Jurkat, Clone E6-1 (cell line): ENCODE measurements at places on chromosomes 5 and 9.

GRCh38 chr9:75092766-75093165, 4.5 kb downstream of the OSTF1 start:
- DNase-seq, result no peak

- no peak for DNase-seq
These were observed 357.5 kb downstream of the CAAP1 start for GRCh38 chr9:26535151-26535550.

DNA sequence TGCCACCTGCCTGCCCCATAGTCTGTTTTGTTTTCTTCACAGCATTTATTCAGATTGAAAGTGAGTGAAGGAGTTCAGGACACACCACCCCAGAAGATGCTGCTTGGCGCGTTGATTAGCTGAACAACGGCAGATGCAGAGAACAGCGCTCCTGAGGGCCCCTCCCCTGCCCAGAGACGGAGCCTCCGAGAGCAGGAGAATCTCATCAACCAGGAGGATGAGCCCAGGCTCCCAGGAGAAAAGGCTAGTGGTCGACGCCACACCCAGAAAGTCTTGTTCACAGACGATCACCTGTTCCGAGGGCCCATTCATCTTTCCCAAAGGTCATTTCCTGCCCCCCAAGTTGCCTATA, 180.4 kb upstream of the PPP1R26 start:
- DNase-seq, result no peak

- DNase-seq, result no peak
These were observed at the start of gene TOR4A for GRCh38 chr9:137277329-137278041. TOR4A (plus strand) TSS chr9:137277726; CDS start chr9:137278690, 964 bp downstream.

DNA sequence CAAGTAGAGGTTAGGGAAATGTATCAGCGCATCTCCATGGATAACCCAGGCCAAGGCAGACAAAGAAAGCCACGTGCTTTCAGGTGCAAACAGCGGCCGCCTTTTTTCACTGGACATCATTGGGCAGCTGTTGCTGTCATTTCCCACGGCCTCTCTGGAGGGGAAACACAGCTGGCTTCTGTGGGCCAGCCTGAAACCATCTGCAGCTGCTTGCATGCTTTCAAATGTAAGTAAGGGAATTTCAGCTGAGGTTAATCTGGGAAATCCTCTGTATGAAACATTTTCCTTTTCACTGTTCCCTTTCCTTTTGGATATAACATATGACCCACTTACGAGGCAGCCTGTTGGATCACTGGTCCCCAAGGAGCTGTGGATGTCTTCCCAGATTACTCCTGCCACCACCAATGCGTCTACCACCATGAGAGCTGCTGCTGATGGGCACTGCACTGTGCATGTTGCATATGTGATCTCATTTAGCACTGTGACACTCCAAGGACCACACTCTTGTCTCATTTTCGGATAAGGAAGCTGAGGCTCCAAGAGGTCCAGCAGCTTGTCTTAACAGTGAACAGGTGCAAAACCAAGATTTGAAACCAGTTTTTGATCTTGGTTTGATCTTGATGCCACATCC, 106.3 kb downstream of the C9orf152 start:
- DNase-seq, result peak; percentile 53

- no peak for DNase-seq
These were observed 50.1 kb upstream of the SIMC1 start for GRCh38 chr5:176188085-176188484.

GRCh38 chr5:17481378-17481777, 16.7 kb upstream of the TAF11L2 start:
- no peak for DNase-seq

GRCh38 chr9:38092200-38092524, 23.1 kb upstream of the SHB start:
- no peak for DNase-seq

DNA sequence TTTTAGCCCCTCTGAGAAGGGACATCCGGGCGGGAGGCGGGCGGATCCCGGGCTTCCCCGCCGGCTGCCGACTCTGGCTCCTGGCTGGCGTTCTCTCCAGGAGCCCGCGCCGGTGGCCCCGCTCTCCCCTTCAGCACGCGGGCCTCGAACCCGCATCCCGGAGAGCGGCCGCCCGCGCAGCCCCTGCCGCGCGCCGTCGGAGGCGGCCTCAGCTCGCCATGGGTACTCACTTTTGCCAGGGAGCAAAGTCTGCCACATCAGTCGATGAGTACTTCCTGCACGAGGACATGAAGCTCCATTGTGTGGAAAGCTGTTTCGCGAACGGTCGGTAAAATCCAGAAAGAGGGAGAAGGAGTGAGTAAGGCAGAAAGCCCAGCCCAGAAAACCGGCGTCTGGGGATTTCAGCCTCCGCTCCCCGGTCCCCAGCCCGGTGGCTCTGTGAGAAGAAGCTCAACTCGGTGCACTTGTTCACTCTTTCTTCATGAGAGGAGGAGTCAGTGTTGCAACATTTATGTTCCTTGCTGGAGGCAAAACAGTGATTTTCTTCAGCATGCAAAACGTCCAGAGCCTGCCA, at the start of gene PRLR:
TSS of gene PRLR (minus strand) at position 450 of the 574 bp plus-strand sequence. CDS start 140,867 bp downstream, outside the sequence.
- no peak for DNase-seq

- peak; percentile 10 for DNase-seq
These were observed 92.9 kb upstream of the GRHPR start for GRCh38 chr9:37329576-37329975.

DNA sequence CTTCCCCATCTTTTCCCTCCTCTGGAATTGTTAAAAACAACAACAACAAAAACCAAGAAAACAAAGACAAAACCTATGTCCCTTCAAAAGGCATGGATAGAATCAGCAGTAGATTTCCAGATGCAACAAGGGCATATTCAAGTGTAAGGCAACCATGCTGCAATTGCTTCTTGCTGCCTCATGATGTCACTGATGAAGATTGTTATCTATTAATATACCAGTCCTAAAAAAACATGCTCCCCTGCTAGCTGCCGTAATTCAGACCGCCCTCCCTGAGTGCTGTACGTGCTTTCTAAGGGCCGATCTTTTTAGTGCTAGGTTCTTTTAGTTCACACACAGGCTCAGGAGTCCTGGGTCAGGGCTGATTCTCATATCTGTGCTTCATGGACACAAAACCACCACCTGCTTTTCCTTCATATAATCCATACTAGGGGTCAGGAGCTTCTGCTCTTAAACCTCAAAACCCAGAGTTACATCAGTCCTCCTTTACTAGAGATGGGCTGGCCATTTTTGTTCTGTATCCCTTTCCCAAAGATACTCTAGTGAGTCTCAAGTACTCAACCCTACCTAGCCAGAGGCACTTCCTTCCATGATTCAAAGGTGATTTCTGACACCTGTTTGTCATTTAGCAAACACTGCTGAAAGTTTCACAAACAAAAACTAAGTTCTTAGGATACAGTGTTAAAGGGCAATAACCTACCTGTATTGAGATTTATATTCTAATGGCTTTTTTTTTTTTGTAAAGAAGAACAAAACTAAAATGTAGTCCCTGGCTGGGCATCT, 82.1 kb downstream of the GIN1 start:
- DNase-seq, result no peak

DNA sequence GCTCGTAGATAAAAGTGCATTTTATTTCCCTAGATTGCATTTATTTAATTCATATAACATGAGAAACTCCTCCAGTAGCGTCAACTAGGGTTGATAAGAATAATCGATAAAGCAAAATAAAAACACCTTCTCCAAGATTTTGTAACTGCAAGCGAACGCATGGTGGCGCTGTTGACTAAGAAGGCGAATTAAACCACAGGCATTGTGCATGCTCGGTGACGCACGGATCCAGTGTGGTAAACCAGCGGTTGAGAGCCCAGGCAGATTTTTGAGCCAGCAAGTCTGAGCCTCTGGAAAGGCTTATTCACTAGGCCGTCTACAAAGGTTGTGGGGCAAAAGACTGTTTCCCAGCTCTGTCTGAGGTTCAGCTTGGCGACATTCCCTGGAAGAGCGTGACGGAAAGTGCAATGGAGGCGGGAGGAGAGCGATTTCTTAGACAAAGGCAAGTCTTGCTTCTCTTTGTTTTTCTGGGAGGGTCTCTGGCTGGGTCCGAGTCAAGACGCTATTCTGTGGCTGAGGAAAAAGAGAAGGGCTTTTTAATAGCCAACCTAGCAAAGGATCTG, at the start of gene PCDHB3:
TSS of gene PCDHB3 (plus strand) at position 231 of the 563 bp plus-strand sequence. CDS start at position 408, 177 bp downstream.
- no peak for DNase-seq

DNA sequence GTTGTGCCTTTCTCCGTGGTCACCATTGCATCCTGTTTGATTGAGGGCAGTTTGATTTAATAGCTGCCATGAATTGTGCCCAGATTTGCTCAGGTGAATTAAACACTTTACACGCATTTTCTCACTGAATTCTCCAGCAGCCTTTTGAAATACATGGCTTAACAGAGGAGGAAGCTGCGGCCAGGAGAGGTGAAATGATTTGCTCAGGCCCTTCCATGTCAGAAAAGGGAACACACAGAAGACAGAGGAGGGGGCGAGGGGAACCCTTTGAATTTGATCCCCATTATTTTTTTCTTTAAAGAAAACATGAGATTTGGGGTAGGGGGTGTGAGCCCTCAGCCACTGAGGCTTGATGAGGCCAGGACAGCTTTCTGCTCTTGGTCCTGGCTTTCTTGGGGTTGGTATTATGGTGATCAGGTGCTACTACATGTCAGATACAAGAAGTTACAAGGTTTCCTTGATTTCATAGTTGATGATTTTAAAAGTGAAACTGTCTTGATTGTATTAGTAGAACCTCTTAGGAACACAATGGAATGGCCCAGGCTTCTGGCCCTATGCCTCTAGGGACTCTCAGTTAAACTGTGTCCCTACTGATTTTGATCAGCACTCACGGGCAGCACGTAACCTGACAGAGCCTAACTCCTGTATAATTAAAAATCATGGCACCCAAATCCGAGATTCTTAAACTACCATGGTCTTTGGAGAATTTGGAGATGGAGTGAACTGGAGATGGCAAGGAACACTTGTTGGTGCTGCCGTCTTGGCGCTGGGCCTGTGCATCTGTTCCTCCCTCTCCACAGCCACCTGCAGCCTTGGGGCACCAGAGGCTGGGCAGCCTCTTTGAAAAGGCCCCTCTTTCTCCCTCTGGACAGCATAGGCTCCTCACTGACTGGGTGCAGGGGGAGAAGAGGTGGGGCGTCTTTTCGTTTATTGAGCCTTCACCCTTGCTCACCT, 107.9 kb downstream of the TRIO start:
- DNase-seq, result no peak

DNA sequence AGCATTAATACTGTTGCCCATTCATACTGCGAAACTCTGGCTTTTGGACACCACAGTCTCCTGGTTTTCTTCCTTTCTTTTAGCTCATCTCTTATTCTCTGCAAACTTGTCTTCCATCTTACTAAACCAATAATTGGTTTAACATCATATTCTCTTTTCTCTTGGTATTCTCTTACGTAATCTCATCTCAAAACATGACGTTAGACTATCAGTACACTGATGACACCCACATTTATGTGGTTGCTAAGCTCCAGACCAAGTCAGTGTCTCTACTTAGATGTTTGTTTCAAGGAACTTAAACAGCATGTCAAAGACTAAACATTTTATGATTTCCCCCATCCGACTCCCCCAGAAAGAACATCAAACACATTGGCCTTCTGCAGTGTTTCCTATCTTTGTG, 2.1 kb downstream of the PRRC1 start:
- DNase-seq, result no peak

- no peak for DNase-seq
These were observed 33.0 kb upstream of the ARHGAP26 start for GRCh38 chr5:142737179-142737578.

DNA sequence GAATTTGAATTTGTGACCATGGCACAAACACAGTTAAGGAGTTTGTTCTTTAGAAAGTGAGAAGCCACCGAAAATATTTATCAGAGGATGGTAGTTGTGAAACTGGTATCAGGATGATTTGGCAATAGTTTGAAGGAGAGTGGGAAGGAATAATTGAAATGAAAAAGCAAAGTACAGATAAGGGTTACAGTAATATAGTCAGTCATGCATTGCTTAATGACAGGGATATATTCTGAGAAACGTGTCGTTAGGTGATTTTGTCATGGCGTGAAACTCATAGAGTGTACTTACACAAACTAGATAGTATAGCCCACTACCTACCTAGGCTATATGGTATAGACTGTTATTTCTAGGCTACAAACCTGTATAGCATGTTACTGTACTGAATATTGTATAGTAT, 84.2 kb downstream of the GPBP1 start:
- DNase-seq, result no peak

GRCh38 chr5:179235416-179236400, 109.6 kb downstream of the ADAMTS2 start:
- DNase-seq, result no peak

- DNase-seq, result no peak
These were observed 63.4 kb upstream of the SREK1 start for GRCh38 chr5:66080664-66081063.

DNA sequence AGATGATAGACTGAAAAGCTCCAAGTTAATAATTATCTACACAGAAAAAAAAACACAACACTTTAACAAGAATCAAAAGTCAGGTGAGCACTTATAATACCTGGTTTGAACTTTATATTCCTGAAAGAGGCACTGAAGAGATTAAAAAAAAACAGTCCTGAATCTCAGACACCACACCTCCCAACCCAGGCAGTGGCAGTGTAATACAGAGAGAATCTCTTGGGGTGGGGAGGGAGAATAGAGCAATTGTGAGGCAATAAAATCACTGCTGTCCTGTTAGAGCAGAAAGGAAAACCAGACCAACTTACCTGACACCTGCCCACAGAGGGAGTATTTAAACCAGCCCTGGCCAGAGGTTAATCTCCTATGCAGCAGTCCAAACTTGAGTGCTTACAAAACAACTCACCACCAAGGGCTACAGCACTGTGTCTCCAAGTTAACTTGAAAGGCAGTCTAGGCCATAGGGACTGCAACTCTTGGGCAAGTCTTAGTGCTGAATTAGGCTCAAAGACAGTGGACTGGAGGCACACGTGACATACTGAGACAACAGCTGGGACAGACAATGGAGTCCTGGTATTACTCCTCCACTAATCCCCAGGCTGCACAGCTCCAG, 54.2 kb downstream of the SLCO4C1 start:
- no peak for DNase-seq

DNA sequence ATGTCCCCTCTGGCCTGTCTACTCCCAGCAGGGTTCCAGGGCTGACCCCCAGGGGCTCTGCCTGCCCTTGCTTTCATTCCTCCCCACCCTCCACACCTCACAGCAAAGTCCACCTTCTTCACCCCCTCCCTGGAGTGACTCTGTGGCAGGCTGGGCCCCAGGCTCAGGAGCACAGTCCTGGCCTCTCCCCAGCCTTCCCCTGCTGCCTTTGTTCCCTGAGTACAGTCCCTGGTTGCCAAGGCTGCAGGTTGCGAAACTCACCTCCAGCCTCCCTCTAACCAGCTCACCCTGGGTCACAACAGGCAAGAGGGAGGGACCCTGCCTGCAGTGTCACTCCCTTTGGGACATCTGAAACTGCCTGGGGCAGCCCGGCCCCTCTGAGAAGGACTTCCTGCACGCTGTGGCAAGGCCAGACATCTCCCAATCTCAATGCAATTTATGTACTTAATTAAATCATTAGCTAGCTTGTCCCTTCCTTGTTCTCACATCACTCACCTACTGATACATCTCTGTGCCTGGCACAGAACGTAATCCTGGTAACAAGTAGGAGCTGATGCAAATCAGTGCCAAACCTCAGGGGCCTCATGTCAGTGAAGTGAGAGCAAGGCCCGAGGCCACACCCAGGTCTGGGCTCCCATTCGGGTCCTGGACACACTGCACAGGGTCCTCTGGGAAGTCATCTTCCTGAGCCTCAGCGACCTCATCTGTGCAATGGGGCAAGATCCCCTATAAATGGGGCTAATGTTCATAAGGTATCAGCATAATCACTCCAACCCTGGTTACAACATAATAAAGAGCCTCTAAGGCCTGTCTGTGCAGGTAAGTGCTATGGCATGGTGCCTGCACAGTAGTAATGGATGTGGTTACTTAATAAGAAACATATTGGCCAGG, 27.3 kb upstream of the TRIM14 start:
- DNase-seq, result no peak
